NCI-H2171 treated with DMSO at 0.1 percent for 48 hours (cell line): ENCODE measurements at places on chromosomes 12 and 14.

DNA sequence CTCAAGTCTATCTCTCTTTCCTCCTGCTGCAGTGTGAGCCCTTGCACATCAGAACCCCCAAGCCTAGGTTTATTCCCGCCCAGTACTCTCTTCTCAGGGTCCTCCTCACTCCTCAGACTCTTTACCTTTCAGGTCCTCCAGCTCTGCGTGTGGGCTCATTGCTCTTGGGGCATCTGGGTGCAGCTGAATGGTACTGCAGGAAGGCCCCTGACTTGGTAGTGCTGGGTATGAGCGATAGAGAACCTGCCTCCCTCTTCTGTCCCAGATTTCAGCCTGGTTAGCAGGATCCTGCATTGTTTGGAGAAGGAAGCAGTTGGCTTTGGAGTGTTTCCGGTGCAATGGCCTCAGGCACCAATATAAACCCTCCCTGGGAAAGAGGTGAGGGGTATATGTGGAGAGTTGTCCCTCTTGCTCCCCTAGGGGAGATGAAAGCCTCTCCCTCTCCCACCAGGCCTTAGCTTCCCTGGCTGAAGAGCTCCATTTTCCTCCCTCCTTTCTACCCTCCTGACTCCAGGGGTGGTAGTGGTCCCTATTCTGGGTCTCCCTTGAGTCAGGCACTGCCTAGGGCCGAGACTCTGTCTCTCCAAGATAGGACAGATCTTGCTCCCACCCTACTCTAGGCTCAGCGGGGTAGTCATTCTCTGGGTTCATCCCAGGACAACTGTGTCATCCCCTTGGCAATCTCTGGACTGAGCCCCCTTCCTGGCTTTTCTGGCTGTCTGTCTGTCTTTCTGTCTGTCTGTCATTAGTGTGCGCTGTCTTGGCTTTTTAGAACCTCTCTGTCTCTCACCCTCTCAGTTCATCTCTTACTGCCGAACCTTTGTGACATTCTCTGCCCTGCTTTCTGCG lies 3.8 kb downstream of the LRP1 start:
- no peak for DNase-seq

DNA sequence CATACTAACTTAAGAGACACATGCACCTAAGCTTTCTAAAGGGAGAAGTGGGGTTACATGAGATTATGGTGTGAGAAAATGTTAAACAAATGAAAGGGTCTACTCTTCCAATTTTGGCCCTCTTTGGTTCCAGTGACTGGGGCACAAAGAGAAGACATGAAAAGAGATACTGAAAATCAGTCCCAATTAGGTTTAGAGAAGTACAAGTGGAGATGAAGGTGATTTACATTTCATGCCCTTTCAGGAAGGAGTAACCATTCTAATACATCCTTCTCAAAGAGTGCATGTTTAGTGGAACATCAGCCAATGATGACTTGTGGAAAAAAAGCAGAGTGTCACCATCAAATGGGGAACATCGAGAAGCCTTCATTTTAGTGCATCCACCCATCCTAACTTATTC lies 14.4 kb downstream of the MGP start:
- DNase-seq, result no peak

DNA sequence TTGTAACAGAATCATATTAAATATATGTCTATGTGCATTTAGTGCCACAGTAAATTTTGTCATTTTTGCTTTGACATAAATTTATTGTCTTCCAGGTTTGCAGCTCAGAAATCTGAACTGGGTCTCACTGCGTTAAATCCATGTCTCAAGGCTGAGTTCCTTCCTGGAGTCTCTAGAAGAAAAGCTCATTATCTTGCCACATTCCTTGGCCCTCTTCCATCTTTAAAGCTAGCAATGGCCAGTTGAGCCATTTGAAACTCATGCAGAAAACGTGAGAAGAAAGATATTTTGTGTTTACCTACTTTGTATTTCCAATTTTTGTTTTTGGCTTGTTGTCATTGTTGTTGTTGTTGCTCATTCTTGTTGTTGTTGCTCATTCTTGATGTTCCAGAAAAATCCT lies 10.7 kb downstream of the PRH1 start:
- DNase-seq, result no peak

- DNase-seq, result no peak
These were observed 150.3 kb downstream of the LRRK2 start for GRCh38 chr12:40375076-40375475.

DNA sequence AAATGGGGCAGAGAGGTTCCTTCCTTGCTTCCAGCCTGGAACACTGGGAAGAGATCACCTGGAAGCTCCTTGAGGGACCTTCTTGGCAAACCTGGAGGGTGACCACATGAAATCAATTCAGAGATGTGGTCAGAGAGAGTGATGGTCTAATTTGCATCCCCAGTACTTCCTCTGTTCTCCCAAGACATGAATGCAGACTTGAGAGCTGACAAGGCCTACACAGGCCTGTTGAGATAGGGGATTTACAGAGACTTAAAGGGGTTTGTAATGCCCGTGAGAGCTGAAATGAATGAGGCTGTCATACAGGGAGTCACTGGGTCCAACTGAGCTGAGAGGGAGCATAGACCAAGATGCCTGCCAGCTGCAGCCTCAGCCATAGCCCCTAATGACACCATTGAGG lies 45.1 kb downstream of the TMX1 start:
- DNase-seq, result no peak

- no peak for DNase-seq
These were observed 63.6 kb upstream of the TMEM263 start for GRCh38 chr12:106892075-106892474.

- no peak for DNase-seq
These were observed 50.2 kb downstream of the PTPN21 start for GRCh38 chr14:88504602-88505001.

DNA sequence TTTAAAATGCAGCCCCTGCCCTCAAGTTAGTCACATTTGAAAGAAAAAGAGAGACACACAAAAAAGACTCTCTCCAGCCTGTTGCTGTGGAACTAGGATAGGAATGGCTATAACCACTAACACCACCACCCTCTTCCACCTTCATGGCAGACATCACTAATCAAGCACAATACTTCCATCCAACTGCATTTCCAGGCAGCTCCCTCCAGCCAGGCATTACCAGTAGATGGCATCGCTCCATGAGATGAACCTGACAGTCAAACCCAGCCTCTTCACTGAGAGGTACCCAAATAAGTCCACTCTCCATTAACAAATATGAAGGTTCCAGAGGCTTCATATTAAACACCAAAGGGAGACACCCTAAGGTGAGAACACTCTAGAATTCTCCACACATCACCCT lies 24.4 kb downstream of the SLC8B1 start:
- peak; percentile 18 for DNase-seq

- peak; percentile 68 for DNase-seq
These were observed 16.3 kb upstream of the HIF1A start for GRCh38 chr14:61678975-61679374.

DNA sequence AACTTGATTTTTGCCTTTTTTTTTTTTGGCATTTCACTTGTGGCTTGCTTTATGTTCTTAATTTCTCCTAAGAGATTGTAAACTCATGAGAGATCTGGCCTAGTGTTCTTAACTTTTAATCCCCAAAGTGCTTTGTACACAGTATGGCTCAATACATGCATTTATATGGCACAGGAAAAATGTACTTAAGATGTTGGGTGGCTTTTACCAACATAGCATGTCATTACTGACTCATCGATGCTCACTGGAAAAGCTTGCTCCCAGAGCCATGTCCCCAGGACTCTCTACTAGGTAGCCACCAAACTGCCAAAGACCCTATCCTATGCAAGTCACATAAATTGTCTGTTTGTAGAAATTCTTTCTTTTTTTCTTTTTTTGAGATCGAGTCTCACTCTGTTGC lies 13.1 kb upstream of the SMCO3 start:
- no peak for DNase-seq

DNA sequence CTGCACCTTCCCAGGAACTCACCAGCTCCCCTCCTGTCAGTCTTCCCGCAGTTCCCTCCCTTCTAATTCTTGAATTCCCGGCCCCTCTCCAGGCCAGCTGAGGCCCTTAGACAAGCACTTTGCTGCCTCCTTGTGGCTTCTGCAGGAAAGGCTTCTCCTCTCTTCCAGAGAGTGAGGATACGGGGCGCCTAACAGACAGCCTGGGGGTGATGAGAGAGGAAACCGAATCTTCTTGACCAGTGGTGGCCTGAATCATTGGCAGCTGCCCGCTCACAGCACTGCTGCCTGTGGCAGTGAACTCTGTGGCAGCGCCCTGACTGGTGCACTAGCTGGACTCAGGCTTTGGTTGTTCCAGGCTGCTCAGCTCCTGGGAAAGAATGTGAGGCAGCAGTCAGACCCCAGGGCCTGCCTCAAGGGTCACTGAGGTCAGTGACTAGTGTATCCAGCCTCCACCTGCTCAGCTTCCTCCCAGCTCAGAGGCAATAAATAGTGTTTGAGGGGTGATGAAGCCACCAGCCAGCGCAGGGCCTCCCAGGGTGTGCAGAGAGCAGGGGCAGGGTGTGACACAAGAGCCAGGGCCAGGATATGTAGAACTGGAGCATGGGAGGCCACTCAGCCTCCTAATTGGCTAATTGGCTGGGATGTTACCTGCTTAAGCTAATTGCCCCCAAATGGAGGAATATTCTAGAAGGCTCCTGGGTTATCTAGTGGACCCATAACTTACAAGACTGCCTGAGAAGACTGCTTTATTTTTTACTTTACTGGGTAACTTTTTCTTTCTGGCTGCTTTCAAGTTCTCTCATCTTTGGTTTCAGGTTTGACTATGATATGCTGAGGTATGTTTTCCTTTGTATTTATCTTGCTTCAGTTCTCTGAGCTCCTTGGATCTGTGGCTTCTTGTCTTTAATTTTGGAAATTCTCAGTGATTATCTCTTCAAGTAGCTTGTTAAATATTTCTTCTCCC lies 12.9 kb upstream of the MCRS1 start:
- DNase-seq, result peak; percentile 80

DNA sequence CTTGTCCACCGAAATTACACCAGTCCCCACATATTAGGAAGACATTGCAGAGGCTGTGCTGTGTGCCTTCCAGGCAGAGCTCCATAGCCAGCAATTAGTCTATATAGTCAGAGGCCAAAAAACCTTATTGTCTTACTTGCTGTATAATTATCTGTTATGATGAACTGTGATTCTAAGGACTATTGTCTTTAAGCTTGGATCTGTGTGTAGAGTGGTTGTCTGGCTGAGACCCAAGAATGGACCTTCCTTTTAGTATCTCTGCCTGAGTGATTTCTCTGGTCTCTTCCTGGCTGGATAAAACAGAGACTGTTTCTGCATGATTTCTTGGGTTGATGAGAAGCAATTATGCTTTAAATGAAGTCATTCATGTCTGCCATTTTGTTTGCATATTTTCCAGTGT lies 465.3 kb downstream of the PRKD1 start:
- peak; percentile 73 for DNase-seq

DNA sequence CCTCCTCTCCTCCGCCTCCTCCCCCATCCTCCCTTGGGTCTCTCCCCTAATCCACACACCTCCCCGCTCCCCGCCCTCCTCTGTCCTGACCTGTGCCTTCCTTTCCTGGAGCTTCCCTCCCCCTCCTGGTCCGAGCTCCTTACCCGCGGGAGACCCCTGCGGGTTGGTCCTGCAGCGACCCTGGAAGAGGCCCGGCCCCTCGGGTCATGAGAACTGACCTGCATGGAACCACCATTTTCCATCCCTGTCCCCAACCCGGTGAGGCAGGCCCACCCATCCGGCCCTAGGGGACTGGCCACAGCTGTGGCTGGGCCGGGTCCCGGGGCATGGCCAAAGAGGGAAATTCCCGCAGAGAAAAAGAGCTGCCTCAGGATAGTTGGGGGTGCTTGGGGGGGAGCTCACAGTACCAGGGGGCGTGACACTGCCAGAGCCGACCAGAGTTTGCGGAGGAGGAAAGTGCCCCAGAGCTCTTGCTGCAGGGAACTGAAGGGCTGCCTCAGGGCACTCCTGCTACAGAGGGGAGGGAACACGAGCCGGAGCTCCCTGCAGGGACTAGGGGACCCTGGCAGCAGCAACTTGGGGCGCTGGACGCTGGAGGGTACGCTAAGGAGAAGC lies 613 bp downstream of the ARHGEF40 start:
- DNase-seq, result peak; percentile 48

DNA sequence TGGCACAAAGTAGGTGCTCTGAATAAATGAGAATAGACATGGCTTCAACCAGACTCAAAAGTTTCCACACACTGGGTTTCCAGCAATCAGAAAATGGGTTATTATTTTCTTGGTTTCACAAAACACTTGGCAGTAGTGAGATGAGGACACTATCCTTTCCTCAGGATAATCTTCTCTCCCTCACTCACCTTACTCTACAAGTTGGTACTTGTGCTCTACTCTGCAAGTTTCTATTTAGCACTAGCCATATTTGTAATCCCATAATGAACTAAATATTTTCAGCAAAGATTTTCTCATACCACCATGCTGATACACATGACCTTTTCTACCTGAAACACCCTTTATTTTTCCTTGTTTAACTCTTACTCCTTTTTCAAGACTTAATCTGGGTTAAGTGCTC lies 137.7 kb downstream of the FOXA1 start:
- no peak for DNase-seq

DNA sequence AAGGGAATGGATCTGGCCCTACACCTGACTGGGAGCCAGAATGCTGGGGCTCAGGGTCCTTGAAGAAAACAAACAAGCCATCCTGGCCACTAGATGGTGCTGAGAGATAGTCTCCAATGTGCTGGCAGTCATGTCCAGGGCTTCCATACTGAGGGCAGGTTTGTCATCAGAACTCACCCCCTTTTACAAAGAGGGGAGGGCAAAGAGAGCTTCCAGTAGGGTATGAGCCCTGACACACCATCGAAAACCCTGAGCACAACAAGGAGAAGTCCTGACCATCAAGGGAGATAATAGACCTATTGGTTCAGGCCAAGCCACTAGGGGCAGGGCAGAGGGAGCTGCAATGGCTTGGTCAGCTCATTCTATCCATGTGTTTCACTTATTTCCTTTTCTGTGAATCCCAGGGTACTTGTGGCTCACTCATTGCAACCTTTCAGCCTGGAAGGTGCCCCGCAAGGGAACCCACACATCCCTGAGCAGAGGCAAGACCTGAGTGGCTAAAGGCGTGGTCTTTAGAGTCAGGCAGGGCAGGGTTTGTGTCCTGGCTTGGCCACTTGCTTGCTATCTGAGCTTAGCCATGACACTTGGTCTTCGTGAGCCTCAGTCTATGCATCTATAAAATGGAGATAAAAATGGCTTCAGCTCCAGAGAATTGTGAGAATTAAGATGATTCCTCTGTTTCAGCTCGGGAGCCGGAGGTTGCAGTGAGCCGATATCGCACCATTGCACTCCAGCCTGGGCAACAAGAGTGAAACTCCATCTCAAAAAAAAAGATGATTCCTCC lies 6.2 kb upstream of the PLEKHH1 start:
- peak; percentile 66 for DNase-seq

- no peak for DNase-seq
These were observed 82.9 kb upstream of the CLMN start for GRCh38 chr14:95402578-95402977.

GRCh38 chr12:13316587-13317246 lies 120.2 kb downstream of the EMP1 start:
- no peak for DNase-seq
